ENCODE measurements at places on chromosomes 2 and 18.
A peak's percentile ranks its signal among the peaks of the same experiment; 100 is the strongest.

DNA sequence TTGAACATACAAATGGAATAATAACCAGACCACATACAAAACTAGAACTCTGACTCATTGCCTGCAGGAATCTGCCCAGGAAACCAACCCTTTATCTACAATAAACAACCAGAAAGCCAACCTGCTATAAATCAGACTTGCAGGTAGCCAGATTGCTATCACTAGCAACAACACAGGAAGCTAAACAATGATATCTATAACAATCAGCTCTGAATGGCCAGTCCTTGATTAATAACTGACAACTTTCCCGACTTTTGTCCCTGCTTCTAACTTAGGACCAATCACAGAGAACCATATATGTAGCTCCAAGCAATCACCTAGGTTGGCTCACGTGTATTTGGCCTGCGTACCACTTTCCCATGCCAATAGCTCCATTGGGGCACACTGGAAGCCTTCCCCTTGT is 470.8 kb downstream of the RIT2 start:
- DNase-seq: no peak

DNA sequence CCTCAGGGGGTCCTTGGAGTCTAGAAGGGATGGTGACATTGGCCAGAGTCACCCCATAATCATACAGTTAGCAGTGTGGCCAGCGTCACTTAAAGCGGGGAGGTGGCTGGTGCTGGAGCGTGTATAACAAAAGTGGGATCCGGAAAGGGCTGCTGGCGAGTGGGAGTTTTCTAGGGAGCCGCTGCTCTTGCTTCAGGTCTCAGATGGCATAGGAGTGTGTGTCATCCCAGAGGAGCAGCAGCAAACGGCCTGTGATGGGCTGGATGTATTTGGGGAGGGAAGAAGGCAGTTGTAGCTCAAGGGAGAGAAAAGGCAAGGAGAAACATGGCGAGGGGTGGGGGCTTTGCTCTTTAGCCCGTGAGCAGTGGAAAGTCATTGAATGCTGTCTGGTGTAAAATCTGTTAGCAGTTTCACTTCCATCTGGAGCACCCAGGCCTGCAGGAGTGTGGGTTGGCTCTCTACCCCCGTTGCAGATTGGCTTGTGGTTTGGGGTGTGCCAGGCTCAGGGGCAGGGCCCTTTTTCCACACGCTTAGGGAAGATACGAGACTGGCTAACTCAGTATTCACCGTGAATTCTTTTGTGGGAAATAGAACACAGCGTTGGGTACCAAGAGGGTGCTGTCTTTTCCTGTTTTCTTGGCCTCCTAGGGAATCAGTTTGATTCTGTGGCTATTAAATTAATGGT is 120.5 kb downstream of the AGAP1 start:
- no peak for DNase-seq

GRCh38 chr2:237669628-237670392 is 42.4 kb downstream of the LRRFIP1 start:
- DNase-seq: peak; percentile 90

- DNase-seq: no peak
Measured at GRCh38 chr2:101463911-101464641, 10.8 kb downstream of the RFX8 start.

DNA sequence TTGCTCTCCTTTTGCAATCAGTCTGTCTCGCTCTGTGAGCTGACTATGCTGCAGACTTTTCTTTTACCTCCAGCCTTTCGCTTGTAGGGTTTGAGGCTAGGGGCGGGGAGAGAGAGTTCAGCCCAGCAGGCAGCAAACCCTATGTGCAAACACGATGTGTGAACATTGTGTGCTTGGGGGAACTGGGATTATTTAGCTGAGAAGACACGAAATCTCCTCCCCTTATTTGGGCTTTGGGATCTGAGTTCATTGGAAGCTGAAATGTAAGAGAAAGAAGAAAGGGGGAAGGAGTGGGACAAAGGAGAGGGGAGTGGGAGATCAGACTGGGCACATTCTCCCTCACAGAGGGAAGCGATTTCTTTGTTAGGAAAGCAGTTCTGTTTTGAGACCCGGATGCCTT is 189.6 kb upstream of the TNP1 start:
- DNase-seq: no peak

GRCh38 chr2:186460465-186460864 is 25.6 kb upstream of the ZC3H15 start:
- DNase-seq: no peak

GRCh38 chr18:13868501-13869271 is 44.7 kb downstream of the MC5R start:
- DNase-seq: no peak

GRCh38 chr2:134359367-134360081 is 105.7 kb downstream of the MGAT5 start:
- no peak for DNase-seq

DNA sequence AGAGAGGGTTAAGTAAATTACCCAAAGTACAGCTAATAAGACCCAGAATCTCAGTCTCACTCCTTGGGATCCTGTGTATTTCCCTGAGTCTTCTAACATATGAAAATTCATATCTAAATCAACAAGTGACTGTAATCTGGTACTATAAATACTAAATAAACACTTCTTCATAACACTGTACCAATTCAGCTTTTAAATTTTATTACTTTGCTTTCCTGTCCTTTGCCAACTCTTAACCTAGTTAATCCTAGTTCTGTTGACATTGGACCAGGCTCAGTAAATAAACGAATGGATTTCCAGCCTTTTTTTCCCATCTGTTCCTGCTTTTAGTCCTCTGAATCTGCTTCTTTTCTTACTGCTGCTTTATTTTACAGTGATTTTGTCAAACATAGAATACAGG is 13.8 kb downstream of the MRPL35 start:
- no peak for DNase-seq

DNA sequence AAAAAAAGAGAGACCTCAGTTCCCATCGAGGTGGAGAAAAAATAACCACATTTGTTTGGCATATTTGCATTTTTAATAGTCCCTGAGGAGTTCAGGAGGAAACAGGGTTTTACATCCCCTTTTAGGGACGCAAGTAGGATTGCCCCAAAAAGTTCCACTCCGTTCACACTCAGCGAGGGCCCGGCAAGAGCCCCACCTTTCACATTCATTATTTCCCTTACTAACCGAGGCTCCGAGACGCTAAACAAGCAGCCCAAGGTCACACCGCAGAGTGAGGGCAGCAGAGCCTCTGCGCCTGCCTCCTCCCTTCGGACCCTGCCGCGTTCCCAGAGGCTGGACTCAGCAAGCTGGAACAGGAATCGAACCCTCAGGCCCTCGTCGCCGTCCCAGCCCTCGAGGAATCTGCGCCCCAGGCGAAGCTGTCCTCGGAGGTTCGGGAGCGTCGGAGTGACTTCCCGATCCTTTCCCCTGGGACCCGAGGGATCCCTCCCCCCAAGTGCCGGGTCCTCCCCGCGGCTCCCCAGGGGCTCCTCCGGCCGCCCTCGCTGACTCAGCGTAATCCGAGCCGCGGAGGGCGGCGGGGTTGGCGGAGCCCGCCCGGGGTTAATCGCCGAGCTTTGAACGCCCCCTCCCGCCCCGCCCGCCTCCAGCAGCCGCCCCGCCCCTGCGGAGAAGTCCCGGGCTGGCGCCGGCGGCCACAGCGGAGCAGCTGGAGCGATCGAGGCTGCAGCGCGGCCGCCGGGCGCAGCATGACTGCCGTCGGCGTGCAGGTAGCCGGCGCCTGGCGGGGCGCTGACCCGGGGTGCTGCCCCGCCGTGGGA is at the start of gene TMEM37:
Gene TMEM37, plus strand, starts transcription at position 700 of the 821 bp plus-strand sequence. Its CDS starts 50 bp downstream, at position 750.
- peak; percentile 82 for DNase-seq

GRCh38 chr2:240997141-240997855 is 1.1 kb upstream of the SNED1 start:
- DNase-seq: no peak

GRCh38 chr2:186105016-186105724 is 366.6 kb downstream of the FSIP2 start:
- DNase-seq: no peak

GRCh38 chr2:146615778-146616177 is 1229.1 kb upstream of the ACVR2A start:
- no peak for DNase-seq
